Hypothalamus (tissue), 51 donors: ENCODE measurements at places on chromosomes 2 and 18.
A peak's percentile ranks its signal among the peaks of the same experiment; 100 is the strongest.

DNA sequence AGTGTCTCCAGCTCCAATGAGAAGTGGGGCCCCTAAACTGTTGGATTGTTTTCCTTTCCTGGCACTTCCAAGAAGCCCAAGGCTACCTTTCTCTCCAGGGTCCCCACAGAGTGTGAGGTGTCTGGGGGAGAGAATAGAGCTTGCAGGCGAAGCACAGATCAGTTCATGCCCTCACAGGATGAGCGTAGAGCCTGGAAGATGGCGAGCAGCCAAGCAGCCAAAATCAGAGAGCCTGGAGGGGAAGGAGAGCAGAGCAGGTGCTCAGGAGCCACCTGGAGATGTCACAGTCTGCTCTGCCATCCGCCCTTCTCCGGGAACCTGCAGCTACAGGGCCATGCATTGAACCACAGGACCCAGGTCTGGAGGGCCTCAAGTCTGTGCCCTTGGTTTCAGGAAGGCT lies 54.7 kb upstream of the TCF7L1 start:
- no peak for DNase-seq

GRCh38 chr18:36284671-36285295 lies 12.7 kb upstream of the FHOD3 start:
- DNase-seq = peak; percentile 32

- DNase-seq = no peak
Observed at GRCh38 chr2:175167076-175167791, 769 bp downstream of the ATF2 start.

- DNase-seq = no peak
Observed at GRCh38 chr18:60067426-60068210, 167.8 kb downstream of the PMAIP1 start.

GRCh38 chr2:239787538-239788050 lies 237.5 kb downstream of the NDUFA10 start:
- DNase-seq = no peak

DNA sequence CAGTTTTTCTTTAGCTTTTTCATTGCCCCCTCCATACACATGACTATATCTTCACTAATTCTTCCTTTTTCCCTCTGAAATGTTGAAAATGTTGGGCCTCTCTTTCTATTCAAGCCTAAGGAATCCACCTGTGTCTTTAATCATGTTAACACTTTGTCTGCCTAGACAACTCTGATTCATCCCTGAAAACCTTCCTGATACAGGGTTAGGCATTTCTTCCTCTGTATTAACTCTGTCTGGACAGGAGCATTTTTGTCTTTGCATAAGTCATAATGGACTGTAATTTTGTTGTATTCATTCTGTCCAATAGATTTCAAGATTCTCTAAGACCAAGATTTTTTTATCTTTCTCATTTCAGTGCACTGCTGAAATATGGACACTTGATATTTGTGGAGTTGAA lies 297.3 kb downstream of the IKZF2 start:
- DNase-seq = no peak

DNA sequence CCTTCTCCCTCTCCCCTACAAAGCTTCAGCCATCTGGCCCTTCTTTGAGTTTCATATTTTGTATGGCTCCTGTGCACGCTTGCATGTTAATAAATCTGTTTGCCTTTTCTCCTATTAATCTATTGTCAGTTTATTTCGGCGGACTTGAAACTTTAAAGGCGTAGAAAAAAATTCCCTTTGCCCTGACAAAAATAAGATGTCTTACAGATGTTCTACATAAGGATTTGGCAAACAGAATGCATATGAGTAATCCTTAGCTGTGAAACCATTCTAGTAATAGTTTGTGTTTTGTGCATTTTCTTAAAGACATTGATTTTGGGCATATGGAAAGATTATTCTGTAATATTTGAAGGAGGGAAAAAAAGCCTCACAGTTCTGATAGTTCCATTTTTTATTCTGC lies 15.0 kb upstream of the BMPR2 start:
- DNase-seq = no peak

DNA sequence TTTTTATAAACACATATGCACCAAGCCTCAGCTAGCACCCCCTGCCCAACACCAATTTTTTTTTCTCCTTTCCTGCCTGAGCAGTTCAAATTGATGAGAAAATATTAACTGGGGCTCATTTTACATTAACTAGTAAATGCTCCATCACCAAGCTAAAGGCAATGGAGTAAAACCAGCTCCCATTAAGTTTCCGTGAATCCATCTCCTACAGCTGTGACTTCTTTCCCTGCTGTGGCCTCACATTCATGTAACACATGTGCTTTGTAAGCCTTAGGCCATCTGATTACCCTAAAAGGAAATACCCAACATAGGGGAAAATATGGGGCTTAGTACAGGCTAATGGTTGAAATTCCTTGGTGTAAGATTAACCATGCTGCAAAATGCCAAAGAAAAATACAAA lies 60.8 kb downstream of the DNER start:
- no peak for DNase-seq

DNA sequence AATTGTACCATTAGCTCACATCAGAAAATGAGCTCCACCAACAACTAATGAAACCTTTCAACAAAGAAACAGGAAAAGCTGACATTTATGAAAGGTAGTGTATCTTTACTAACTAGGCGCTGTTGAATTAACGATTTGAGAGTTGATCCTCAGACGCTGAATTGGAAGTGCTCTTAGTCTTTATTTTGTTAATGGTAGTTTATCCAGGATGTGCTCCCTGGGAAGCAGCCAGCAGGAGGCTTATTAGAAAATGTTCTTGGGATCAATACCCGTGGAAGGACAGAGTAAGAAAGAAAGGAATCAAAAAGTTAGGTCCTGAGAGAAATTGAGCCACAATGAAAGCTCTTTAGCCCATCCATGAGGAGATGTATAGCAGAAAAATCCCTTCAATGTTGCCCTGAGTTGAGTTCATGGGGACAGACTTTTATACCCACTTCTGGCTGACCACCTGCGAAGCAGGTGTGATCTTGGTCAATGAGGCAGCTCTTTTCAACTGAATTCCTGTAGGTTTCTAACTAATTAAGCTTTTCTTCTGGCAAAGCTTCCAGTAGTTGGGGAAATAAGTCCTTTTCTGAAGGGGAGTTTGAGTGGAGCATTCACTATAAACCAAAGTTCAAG lies 492.6 kb upstream of the REG3G start:
- DNase-seq = no peak

GRCh38 chr2:219748671-219749570 lies 121.5 kb downstream of the SLC4A3 start:
- no peak for DNase-seq

GRCh38 chr2:74512744-74513604 lies 1.3 kb upstream of the TLX2 start:
- no peak for DNase-seq

DNA sequence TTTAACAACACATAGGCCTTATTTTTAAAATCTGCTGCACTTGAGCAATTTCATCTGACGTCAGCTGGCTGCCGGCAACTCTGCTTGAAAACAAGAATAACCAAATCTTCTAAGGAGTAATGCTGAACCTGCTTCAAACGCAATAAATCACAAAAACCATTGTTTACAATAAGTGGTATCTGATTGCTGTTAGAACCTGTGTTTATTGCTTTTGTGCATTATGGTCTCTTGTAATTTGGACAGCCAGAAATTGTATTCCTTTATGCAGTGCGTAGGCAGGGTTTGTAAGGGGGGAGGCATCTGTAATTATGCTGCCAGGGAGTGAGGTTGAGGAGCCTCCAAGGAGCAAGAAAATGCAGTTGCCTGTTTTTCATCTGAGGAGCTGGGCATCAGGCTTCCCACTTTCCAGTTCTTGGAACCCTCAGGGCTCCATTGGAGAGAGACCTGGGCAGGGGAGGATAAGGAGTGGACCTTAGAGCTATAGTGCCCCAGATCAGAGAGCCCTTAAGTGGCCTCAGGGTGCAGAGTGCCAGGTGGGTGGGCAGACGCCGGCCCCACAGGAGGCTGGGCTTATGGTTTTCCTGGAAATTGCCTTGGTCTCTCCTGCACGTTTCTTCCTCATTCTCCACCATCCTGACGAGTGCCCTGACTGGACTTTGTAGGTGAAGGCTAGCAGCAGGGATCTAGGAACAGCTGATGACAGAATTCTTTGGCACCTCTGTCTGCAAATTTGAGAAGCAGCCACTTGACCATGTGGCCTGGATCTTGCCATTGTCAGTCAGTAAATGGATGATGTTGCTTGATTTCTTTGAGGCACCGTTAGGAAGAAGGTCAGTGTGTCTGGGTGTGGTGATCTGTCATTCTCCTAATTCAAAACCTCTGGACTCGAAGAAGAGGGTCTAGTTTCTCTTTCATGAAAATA lies 129.2 kb downstream of the KLHL29 start:
- no peak for DNase-seq

DNA sequence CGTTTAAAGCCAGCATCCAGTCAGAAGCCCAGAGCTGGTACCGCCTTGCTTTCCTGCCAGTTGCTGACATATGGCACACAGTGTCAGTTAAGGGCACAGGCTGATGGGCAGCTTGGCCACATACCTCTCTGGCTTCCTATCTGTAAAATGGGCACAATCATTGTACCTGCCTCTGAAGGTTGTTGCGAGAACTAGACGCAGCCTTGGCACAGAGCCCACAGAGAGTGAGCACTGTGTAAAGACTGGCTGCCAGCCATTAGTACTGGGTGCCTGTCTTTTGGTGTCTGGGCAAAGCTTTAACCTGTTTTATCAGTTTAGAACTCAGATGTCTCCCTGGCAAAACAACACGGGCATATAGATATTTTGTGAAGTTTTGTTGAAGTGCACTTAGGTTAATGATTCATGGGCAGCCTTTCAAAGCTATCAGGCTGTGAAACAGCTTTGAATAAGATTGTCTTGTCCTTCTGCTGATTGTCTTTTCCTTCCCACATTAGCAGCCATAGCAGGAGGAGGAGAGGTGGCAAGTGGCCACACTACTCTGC lies 269.5 kb downstream of the NEDD4L start:
- no peak for DNase-seq

DNA sequence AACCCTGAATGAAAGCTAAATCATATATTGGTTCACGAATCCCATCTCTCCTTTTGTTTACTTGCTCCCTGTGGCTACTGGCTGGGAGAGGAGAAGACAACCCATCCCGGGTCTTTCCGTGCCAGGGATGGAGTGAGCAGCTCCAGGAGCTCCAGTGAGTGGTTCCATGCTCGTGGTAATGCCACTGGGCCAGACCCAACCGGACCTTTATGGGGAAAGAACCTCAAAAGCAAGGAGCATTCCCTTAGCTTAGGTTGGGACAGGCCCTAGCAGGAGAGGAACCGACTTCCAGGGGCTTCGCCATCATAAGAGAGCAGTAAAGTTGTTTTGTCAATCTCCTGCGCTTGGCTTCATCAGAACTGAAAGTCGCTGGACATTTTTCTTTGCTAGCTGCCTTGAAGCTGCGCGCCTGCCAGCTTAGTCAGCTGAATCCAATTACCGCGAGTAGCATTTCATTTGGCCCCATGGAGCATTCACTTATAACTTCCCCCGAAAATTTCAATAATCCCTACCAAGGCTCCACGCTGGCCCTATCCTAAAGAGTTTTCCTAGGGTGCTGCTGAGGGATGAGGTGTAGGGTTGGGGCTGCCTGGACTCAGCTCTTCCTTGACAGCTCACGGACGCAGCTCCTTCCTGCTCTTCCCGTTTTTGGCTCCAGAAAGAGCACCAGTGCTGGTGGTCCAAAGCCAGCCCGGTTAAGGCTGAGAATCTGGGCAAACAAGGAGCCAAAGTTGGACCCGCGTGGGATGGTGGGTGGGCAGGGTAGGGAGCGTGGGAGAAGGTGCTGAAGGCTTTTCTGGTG lies 4.9 kb downstream of the HOXD3 start:
- DNase-seq = no peak

DNA sequence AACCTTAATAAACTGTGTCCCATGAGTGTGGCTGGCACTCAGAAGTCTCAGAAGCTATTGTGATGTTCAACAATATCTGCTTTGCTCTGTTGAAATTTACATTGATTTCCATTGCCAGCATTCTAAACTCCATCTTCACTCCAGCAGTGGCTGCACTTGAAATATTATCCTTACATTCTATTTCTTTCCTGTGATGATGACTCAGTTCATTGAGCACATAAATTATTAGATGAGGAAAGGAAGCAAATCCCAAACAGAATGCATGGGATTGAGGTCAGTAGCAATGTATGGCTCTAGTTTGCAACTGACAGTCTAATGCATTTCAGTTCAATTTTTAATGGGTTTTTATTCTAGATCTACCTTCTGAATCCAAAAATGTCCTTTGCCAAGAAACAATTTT lies 92.4 kb upstream of the TTN start:
- no peak for DNase-seq

GRCh38 chr2:21602789-21603188 lies 479.0 kb downstream of the TDRD15 start:
- no peak for DNase-seq

- DNase-seq = no peak
Observed at GRCh38 chr18:50704357-50704940, 115.4 kb downstream of the MRO start.

DNA sequence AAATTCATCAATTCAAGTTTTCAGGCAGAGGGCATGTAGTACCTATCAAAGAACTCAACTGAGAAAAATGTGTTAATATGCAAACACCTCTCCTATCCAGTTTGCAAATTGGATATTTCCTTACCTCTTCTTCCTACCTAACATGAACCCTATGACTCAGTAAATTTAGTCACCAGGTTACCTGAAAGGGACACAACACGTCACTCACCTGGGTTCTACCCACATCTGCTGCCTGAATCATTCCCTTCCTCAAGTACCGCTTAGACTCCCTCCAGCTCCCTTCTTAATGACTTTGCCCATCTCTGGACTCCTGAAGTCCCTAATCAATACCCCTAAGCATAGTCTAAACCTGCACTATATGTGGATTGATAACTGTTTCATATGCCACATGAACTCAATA lies 10.4 kb downstream of the ANKRD44 start:
- DNase-seq = no peak

GRCh38 chr2:236576953-236577352 lies 7.3 kb downstream of the ACKR3 start:
- DNase-seq = no peak

- DNase-seq = no peak
Observed at GRCh38 chr2:50529600-50530218, 502.2 kb downstream of the NRXN1 start.

- DNase-seq = no peak
Observed at GRCh38 chr18:46755315-46756024, 1.4 kb downstream of the ST8SIA5 start.

- DNase-seq = no peak
Observed at GRCh38 chr2:235900631-235901030, 267.6 kb downstream of the GBX2 start.

GRCh38 chr18:77059294-77059916 lies 73.2 kb downstream of the MBP start:
- no peak for DNase-seq

GRCh38 chr2:221235941-221236340 lies 336.2 kb downstream of the EPHA4 start:
- DNase-seq = no peak

DNA sequence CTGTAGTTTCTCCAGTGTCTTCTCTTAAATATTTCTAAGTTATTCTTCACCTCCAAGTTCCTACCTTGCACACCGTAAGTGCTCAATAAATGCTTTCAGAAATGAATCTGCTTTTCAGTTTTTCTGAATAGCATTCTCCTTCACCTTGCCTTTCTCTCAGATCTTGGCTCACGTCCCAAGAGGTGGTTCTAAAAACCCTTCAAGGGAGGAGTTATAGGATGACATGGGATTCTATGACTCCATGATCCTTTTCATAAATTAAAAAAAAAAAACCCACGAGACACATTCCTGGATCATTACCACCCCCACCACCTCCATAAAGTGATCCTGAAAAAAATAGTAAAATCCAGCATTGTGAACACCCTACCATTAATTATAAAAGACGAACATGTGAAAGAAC lies 11.7 kb downstream of the KCTD1 start:
- no peak for DNase-seq

GRCh38 chr18:50190926-50191325 lies 4.0 kb downstream of the MYO5B start:
- DNase-seq = no peak

GRCh38 chr18:48663931-48664847 lies 125.4 kb downstream of the CTIF start:
- DNase-seq = peak; percentile 45
